ENCODE measurements at places on chromosomes 3 and 15.
A peak's percentile ranks its signal among the peaks of the same experiment; 100 is the strongest.

DNA sequence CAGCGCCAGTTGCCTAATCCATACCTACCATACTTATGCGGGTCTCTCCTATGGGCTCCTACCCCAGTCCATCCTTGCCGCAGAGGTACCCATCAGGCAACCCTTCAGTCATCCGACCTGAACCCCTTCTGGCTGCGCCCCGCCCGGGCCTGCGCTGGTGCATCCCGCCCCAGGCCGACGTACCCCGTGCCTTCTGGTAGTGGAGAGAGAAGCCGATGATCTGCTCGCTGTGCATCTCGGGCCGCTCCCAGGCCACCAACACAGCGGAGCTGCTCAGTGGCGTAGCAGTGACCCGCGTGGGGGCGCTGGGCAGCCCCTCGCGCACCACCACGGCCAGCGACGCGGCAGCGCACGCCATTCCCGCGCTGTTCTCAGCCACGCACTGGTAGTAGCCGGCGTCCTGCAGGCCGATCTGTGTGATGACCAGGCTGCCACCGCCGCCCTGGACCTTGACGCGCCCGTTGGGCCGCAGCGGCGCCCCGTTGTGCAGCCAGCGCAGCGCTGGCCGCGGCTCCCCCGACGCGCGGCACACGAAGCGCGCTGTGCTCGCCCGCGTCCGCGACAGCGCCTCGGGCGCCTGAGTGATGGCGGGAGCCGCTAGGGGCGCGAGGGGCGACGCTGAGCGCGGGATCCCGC lies 17.9 kb upstream of the IGDCC3 start:
- DNase-seq, result no peak

GRCh38 chr3:16402451-16402850 lies 111.0 kb downstream of the RFTN1 start:
- peak; percentile 18 for DNase-seq

GRCh38 chr15:86399041-86399954 lies 319.6 kb downstream of the AGBL1 start:
- no peak for DNase-seq

- DNase-seq, result no peak
These were observed 1045.0 kb downstream of the FHIT start for GRCh38 chr3:60206206-60206605.

GRCh38 chr3:151351648-151352047 lies 22.3 kb upstream of the P2RY13 start:
- DNase-seq, result no peak

DNA sequence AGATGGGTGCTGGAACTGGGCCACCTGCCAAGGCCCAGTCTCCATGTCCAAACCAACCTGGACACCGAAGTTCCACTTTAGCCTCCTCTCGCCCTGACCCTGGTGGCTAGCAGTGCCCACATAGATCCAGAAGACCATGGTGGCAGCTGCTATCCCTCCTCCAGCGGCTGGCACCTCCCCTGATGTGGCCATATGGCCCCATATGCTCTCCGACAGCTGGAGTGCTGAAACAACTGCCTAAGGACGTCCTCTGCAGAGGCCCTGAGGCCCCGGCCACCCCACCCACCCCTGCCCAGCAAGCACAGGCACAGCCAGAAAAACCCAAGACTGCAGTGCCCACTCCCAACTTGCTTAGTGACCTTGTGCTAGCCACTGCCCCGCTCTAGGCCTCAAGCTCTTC lies 182.3 kb upstream of the LINGO1 start:
- no peak for DNase-seq

Measured in NCI-H226 (cell line).